NCI-H345 (cell line): ENCODE measurements at places on chromosomes 5 and 9.

- peak; percentile 38 for DNase-seq
Measured at GRCh38 chr9:108568093-108568492, 287.7 kb downstream of the ACTL7B start.

DNA sequence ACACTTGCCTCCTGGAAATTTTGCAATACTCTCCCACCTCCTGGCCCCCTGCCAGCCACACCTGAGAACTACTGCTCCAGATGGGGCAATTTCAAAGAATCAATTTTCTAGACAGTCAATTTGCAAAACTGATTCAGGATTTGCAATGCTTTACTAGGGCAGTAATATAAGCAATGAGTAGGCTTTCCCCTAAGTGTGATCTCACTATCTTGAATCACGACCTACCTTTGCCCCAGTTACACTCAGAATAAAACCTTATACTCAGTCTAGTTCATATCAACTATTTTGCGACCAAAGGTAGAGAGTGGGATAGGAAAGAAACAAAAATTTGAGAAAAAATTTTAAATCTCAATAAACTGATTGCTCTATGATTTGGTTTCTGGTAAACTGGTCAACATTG is 54.4 kb downstream of the DROSHA start:
- DNase-seq = no peak

DNA sequence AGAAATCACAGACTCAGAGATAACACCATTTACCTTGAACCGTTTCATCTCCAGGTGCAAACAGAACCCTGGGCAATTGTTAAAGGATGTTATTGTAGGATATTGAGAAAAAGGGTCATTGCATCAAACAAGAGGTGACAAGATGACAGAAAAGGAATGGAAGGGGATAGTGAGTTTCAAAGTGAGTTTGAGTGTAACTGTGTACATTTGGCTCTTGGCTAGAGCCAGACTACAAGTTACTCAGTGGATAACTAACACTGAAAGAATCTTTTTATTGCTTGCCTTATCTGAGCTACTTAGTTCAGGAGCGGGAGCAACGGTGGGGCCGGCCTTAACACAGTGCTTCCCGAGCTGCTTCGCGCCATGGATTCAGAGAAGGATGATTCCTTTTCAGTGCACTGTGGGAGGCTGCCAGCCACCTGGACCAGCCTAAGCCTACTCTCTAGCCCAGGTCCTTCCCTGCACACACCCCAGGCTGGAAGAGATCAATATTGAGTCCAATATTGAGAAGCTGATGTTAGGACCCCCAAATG is 193.4 kb downstream of the ATPSCKMT start:
- DNase-seq = no peak

- no peak for DNase-seq
Measured at GRCh38 chr5:51895834-51896233, 512.6 kb downstream of the ISL1 start.
